ENCODE measurements at places on chromosomes 6 and 20.

GRCh38 chr6:76247527-76247926, 175.1 kb upstream of the IMPG1 start:
- DNase-seq: no peak

DNA sequence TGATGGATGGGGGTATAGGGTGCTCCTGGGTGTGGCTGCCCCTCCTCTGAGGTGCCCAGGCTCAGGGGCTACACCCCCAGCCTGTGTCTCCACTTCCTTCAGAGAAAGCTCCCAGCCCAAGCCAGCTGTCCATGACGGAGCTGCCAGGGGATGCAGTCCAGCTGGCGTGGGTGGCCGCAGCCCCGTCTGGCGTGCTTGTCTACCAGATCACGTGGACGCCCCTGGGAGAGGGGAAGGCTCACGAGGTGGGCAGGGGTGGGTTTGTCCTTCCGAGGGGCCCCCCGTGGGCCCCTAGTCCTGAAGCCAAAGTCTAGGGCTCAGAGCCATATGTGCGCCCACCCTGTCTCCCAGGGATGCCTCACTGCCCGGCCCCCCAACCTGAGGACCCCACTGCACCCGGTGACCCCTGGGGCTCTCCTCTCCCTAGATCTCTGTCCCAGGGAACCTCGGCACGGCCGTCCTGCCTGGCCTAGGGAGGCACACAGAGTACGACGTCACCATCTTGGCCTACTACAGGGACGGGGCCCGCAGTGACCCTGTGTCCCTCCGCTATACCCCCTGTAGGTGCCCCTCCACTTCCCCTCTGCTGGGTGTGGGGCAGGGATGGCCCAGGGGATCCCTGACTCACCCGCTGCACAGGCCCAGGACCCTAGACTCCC, 19.8 kb downstream of the COL20A1 start:
- DNase-seq: no peak

GRCh38 chr6:12335131-12335527, 45.0 kb downstream of the EDN1 start:
- DNase-seq: no peak

GRCh38 chr6:68326762-68327161, 308.3 kb upstream of the ADGRB3 start:
- no peak for DNase-seq

DNA sequence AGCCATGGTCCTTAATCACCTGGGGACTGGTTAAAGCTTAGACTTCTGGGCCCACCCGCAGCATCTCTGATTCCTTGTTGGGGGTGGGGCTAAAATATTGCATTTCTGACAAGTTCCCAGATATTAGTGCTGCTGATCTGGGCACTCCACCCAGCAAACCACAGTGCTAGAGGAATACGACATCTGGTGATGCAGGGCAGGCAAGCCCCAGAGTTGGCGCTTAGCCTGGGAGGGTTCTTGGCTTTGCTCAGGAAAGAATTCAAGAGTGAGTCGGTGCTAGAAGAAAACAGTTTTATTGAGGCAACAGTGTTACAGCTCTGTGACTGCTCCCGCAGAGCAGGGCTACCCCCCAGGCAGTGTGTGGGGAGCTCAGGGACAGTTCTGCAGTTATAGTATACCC, 210.7 kb downstream of the TFAP2C start:
- DNase-seq: no peak

DNA sequence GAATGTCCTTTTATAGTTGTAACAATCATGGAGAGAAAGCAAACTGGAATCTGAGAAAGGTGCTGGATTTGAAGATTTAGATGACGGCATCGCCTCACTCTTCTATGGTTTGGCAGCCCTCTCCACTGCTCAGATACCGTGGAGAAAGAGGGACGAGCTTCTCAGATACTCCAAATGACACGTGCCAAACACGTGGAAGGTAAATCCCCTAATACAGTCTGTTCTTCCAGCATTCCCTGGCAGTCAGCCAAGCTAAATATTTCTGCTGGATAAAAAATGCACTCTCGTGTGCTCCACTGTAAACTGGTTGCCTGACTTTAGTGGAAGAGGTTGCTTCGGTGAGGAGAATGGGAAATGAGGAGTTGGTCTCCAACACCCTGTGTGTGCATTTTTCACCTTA, 16.7 kb upstream of the PRDM1 start:
- peak; percentile 63 for DNase-seq

DNA sequence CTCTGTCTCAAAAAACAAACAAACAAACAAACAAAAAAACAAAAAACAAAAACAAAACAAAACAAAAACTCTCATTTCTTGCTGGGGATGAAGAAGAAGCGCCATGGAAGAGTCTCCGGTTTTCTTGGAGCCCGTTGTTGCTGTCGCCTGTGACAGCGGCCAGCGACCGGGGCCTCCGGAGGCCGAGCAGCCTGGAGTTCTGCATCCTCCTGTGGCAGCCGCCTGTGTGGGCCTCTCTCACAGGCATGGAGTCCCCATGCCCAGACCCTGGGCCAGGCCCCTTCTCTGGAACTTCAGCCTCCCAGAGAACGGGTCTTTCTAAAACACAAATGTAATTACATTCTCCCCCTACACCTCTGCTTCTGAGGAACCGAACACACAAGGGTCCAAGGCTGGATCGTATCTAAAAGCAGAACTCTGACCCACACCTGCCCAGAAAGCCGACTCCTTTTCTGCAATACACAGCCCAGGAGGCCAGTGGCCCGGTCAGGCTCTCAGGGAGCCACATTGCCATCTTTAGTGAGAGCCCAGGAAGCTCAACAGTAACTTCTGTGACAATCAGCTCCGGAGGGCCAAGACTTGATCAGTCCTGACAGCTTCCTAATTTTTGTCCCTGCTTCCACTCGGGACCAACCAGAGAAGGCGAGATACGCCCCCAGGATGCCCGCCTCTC, 18.5 kb downstream of the DACT2 start:
- no peak for DNase-seq

DNA sequence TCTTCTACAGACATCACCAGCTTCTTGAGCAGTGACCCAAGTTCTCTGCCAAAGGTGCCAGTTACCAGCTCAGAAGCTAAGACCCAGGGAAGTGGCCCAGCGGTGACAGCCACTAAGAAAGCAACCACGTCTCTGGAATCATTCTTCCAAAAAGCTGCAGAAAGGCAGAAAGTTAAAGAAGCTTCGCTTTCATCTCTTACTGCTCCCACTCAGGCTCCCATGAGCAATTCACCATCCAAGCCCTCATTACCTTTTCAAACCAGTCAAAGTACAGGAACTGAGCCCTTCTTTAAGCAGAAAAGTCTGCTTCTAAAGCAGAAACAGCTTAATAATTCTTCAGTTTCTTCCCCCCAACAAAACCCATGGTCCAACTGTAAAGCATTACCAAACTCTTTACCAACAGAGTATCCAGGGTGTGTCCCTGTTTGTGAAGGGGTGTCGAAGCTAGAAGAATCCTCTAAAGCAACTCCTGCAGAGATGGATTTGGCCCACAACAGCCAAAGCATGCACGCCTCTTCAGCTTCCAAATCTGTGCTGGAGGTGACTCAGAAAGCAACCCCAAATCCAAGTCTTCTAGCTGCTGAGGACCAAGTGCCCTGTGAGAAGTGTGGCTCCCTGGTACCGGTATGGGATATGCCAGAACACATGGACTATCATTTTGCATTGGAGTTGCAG, 15.2 kb downstream of the GTPBP2 start:
- no peak for DNase-seq

DNA sequence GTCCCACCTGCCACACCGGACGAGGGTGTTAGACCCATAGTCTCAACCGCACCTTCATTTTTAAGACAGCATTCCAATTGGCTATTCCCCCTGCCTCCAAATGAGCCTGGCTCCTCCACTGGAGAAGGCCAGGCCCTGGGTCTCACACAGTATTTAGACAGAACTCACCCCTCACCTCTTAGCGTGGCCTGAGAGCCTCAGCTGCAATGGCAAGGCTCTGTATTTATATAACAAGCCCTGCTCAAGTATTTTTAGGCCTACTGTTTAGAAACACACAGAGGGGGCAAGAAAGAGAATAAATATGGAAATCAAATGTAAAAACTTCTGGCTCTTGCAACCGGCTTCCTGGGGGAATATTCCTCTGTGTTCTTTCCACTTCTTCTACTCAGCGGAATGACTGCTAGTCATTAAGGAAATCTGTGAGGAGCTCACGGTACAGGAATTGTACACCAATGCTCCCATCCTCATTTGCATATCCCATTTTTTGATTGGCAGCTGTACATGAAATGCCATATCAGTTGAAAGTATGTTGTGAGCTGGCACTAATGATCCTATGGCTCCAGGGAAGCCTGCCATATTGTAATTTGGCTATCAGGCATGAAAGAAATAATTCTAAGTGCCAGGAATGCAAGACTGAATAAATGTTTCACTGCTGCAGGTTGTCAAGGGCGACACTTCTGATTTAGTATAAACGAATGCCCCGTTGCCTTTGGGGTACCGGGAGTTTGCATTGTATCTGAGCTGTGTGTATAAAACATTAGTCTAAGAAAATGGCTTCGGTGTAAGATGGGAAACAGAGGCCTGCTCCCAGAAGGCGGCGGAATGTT, 207.5 kb downstream of the ZNF217 start:
- DNase-seq: no peak

GRCh38 chr6:148973538-148974208, 226.8 kb downstream of the UST start:
- DNase-seq: no peak

- DNase-seq: no peak
These were observed 11.8 kb downstream of the DUSP22 start for GRCh38 chr6:303948-304558.

- no peak for DNase-seq
These were observed 292.0 kb downstream of the CDH26 start for GRCh38 chr20:60250251-60250650.

GRCh38 chr6:508614-509013, 117.1 kb downstream of the IRF4 start:
- no peak for DNase-seq

GRCh38 chr6:7978736-7979135, 68.1 kb upstream of the TXNDC5 start:
- DNase-seq: no peak

DNA sequence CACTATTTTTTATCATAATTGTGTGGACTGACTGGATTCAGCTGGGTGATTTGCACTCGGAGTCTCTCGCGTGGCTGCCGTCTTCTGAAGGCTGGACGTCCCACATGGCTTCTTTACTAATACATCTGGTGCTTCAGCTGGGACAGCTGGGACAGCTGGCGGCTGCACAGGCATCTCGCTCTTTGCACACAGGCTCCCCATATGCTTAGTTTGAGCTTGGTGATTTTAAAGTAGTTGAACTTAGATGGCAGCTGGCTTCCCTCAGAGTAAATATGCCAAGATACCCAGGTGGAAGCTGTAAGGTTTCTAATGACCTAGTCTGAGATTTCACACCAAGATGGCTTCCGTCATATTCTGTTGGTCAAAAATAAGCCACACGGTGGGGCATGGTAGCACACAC, 38.7 kb upstream of the PPP1R3G start:
- no peak for DNase-seq

DNA sequence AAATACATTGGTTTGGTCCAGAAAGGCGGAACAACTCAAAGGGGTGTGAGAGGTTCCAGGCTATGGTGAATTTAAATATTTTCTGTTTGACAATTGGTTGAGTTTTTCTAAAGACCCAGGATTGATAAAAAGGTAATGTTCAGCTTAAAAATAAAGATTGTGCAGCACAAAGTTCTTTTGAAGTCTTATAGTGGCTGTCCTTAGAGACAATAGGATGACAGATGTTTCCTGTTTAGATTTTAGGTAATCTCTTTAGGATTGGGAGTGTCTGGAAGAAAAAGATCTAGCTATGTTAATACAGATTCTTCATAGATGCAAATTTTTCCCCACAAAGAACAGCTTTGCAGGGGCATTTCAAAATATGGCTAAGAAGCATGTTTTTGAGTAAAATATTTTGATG, 119.7 kb downstream of the GRIK2 start:
- DNase-seq: no peak

- DNase-seq: no peak
These were observed 281.3 kb downstream of the BMP7 start for GRCh38 chr20:56985066-56985685.

DNA sequence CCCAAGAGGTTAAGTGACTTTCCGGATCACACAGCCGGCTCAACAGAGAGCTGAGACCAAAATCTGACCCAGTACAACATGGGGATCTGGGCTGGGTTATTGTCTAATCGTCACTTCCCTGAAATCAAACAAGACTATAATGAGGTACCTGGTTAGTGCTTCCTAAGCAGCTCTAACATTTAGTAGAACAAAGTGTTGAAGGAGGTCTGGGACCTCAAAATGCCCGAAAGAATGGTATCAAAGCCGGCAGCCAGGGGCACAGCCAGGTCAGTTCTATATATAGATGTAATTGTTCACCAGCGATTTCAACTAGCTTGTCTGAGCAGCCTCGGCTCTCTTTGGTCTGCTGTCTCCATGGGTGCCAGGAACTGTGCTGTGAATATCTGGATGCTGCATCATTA, 245.5 kb upstream of the ECI2 start:
- DNase-seq: no peak

DNA sequence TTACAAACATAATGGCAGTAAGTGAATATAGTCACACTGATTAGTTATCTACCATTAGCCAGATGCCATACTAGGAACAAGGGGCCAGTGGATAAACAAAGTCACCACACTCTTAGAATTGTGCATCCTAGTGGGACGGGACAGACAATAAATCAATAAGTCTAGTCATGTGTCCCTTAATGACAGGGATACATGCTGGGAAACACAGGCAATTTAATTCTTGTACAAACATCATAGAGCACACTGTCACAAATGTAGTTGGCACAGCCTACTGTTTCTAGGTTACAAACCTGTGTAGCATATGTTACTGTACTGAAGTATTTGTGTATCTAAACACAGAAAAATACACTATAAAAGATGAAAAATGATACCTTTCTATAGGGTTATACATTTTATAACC, 123.0 kb upstream of the FAM184A start:
- no peak for DNase-seq

- DNase-seq: no peak
These were observed 211.0 kb upstream of the SSTR4 start for GRCh38 chr20:22824077-22824476.

GRCh38 chr6:106387875-106388274, 27.4 kb downstream of the CRYBG1 start:
- DNase-seq: no peak

- DNase-seq: no peak
These were observed 24.0 kb upstream of the MLN start for GRCh38 chr6:33827546-33828451.

DNA sequence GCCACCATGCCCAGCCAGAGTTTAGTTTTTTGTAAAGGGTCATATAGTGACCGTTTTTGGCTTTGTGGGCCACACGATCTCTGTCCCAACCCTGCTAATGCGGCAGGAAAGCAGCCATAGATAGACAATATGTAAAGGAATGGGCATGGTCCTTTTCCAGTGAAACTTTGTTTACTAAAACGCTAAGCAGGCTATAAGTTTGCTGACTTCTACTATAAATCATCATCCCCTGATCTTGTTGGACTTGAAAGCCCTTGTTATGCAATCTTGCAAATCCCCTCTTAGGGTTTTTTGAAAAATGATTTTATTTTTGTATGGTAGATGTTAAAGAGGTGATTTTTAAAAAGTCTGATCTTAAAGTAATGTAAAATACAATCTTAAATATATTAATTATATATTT, 63.6 kb downstream of the CBFA2T2 start:
- no peak for DNase-seq

- DNase-seq: no peak
These were observed 214.5 kb downstream of the SOX4 start for GRCh38 chr6:21808045-21808470.

GRCh38 chr6:14020551-14020950, 95.8 kb downstream of the RNF182 start:
- no peak for DNase-seq

- no peak for DNase-seq
These were observed 199.8 kb downstream of the SMOC2 start for GRCh38 chr6:168640768-168641167.

- DNase-seq: no peak
These were observed 59.2 kb downstream of the PPP1R16B start for GRCh38 chr20:38864662-38865061.
